ENCODE measurements at places on chromosomes 13 and 19. TPM values are rescaled to one million over a fixed set of nuclear protein-coding genes. Genes with fewer than 3 reads are reported as not detected.

Gene HCST
- not detected for total RNA-seq

Gene ONECUT3
- not detected for total RNA-seq

Gene KIR3DL1
- total RNA-seq = not detected

Gene VSTM2B
- not detected for total RNA-seq

Gene IFNL1
- total RNA-seq = not detected

Gene SLC15A1
- total RNA-seq = not detected

Gene SUGP2
- total RNA-seq = 19.7 TPM

Gene TRPM4
- 14.5 TPM for total RNA-seq

Gene GJA3
- not detected for total RNA-seq

Measured in cardiac ventricle fibroblast (primary cell).